ENCODE measurements at places on chromosomes 12 and 14.

DNA sequence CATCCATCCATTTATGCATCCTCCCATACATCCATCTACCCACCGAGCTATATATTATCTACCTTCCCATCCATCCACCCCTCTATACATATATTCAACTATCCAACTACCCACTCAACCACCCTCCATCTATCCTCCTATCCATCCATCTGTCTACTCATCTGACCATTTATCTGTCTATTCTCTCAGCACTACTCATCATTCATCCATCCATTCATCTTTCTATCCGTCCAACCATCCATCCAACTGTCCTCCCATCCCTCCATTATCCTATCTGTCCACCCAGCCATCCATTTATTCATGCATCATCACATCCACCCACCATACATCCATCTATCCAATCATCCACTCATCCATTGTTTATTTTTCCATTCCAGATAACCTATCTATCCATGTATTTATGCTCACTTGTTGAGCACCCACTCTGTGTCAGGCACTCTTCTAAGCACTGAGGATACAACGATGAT lies 11.5 kb downstream of the ASB2 start:
- no peak overlapping the region for H3K27ac ChIP-seq
- no peak for DNase-seq
- peaks cover 4% of the 10 kb centered on the region for H3K4me1 ChIP-seq
- no peaks in the 10 kb centered on the region for H3K27me3 ChIP-seq
- H3K36me3 ChIP-seq = no peaks in the 10 kb centered on the region
- H3K4me3 ChIP-seq = no peak overlapping the region

- H3K36me3 ChIP-seq = no peaks in the 10 kb centered on the region
- H3K4me1 ChIP-seq = peaks cover 26% of the 10 kb centered on the region
These were observed 46.6 kb downstream of the PRIMA1 start for GRCh38 chr14:93741556-93742230.

- no peaks in the 10 kb centered on the region for H3K4me1 ChIP-seq
- no peaks in the 10 kb centered on the region for H3K27me3 ChIP-seq
- H3K4me3 ChIP-seq = no peak overlapping the region
- H3K27ac ChIP-seq = peak overlapping the region; percentile 33
These were observed 126.9 kb upstream of the PRICKLE1 start for GRCh38 chr12:42716491-42716891.

- peak; percentile 91 for DNase-seq
- peak overlapping the region; percentile 47 for H3K27ac ChIP-seq
- H3K4me3 ChIP-seq = peak overlapping the region; percentile 82
- peaks cover 2% of the 10 kb centered on the region for H3K4me1 ChIP-seq
- no peaks in the 10 kb centered on the region for H3K27me3 ChIP-seq
These were observed 7.2 kb upstream of the ANKRD9 start for GRCh38 chr14:102516531-102517391.

GRCh38 chr14:22464422-22465142 lies 124.4 kb downstream of the DAD1 start:
- H3K36me3 ChIP-seq = no peaks in the 10 kb centered on the region
- H3K4me3 ChIP-seq = no peak overlapping the region
- no peak for DNase-seq
- H3K27me3 ChIP-seq = peaks cover 23% of the 10 kb centered on the region
- peaks cover 5% of the 10 kb centered on the region for H3K4me1 ChIP-seq

DNA sequence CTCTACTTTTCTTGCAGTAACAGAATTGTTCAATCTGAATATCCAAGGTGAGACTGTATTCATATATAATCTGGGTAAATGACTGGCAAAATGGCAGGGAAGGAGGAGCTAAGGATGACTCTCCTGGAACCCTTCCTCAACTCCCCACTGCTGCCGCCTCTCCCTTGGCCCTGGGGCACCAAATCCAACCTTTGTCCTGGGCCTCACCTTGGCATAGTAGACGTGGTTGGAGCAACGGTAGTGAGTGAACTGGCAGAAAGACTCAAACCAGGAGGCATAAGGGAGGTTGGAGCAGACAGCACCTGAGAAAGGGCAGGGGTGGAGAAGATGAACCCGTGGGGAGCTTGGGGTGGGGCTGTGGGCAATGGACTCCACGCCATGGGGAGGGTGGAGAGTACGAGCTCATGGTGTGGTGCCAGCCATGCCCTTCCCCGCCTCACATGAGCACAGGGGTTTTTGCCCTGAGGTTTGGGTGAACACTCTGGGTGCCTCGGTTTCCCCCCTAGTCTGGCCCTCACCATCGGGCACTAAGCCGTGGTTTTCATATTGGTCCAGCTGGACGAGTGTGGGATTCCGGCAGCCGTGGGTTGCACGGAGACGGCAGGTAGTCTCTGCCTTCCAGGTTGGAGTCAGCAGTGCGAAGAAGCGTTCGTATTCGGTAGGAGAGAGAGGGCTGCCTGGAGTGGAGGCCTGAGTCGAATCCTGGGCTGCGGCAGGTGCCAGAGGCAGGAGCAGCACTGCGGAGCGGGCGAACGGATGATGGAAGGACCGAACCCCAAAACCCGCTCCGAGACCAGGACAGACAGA lies 753 bp downstream of the ACRBP start:
- DNase-seq = no peak
- H3K36me3 ChIP-seq = peaks cover 23% of the 10 kb centered on the region
- H3K4me3 ChIP-seq = peak overlapping the region; percentile 61
- H3K4me1 ChIP-seq = peaks cover 13% of the 10 kb centered on the region
- H3K27ac ChIP-seq = no peak overlapping the region

DNA sequence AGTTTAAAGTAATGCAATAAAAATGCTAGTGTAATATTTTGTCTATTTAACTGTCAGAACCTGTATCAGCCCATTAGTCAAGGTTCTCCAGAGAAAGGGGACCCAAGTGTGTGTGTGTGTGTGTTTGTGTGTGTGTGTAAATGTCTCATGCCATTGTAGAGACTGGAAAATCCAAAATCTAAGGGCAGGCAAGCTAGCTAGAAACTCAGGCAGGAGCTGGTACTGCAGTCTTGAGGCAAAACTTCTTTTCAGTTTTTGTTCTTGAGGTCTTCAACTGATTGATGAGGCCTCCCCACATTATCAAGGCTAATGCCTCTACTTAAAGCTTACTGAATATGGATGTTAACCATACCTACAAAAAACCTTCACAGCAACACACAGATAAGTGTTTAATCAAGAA lies 126.7 kb downstream of the PRKD1 start:
- no peaks in the 10 kb centered on the region for H3K36me3 ChIP-seq
- no peaks in the 10 kb centered on the region for H3K27me3 ChIP-seq
- no peak overlapping the region for H3K4me3 ChIP-seq
- H3K4me1 ChIP-seq = no peaks in the 10 kb centered on the region

DNA sequence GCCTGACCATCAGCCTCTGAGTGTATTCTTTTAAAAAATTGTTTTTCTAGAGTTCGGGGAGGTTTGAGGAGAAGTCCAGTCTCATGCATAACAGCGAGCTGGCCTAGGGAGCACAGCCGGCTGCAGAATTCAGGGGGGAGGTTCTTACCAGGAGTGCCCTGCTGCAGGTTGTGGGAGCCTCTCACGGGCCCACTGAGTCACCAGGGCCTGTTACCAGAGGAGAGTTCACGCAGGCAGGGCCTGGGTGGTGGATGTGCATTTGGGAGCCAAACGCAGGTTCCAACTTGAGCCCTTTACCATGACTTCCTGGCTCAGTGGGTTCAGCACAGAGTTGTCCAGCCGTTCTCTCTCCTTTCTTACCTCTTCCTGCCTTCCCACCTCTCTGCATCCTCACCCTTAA lies 14.4 kb downstream of the CD9 start:
- H3K4me1 ChIP-seq = peaks cover 34% of the 10 kb centered on the region
- H3K27me3 ChIP-seq = no peaks in the 10 kb centered on the region
- no peak overlapping the region for H3K4me3 ChIP-seq
- DNase-seq = no peak
- no peaks in the 10 kb centered on the region for H3K36me3 ChIP-seq

- H3K27me3 ChIP-seq = no peaks in the 10 kb centered on the region
- peaks cover 24% of the 10 kb centered on the region for H3K4me1 ChIP-seq
- no peak overlapping the region for H3K27ac ChIP-seq
- H3K36me3 ChIP-seq = no peaks in the 10 kb centered on the region
These were observed 25.5 kb downstream of the CLEC1A start for GRCh38 chr12:10073261-10073660.

GRCh38 chr14:24422694-24423601 lies 6.5 kb downstream of the CBLN3 start:
- H3K27me3 ChIP-seq = no peaks in the 10 kb centered on the region
- H3K4me3 ChIP-seq = no peak overlapping the region
- peaks cover 29% of the 10 kb centered on the region for H3K4me1 ChIP-seq
- H3K36me3 ChIP-seq = no peaks in the 10 kb centered on the region

GRCh38 chr12:65638324-65638723 lies 186.0 kb upstream of the HMGA2 start:
- no peak overlapping the region for H3K4me3 ChIP-seq
- H3K27ac ChIP-seq = no peak overlapping the region
- H3K4me1 ChIP-seq = peaks cover 19% of the 10 kb centered on the region
- no peaks in the 10 kb centered on the region for H3K27me3 ChIP-seq
- no peak for DNase-seq
- H3K36me3 ChIP-seq = no peaks in the 10 kb centered on the region

DNA sequence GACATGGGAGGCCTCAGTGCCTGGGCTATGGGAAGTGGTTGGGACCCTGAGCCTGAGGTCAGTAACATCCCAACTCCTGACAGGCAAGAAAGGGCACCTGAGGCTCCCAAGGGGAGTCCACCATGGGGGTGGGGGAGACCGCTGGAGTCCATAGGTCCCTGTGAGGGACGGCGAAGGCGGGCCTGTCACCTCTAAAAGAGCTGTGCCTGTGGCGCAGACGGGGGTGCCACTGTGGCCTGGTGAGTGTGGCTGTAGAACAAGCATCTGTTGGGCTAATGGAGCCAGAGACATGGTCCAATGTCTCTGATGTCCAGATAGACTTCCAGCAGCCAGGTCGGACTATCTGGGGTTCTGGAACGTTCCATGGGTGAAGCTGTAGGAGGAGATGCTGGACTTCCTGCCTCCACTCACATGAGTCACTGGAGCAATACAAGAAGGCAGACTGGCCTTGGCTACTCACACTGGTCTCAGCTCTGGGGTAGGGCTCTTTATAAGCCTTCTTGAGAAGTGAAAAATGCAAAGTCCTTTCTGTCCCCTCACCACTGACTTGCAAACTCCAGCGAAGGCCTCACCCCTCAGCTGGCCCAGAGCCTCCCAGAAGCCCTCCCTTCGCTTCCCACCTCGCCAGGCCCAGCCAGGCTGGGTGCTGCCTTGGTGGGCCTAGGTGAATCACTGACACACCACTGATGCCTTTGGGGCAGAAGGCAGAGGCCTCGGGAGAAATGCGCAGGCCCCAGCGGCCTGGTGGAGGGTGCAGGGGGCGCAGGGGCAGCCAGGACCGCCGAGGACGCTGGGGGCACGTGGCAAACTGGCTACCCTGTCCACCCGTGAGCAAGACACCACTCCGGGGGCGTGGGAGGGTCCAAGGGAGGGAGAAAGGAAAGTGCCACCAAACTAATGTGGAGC lies 1.1 kb upstream of the TRAF3 start:
- peak overlapping the region; percentile 97 for H3K27ac ChIP-seq
- peaks cover 30% of the 10 kb centered on the region for H3K4me1 ChIP-seq
- H3K27me3 ChIP-seq = no peaks in the 10 kb centered on the region
- no peak for DNase-seq

GRCh38 chr14:60925286-60925685 lies 55.6 kb downstream of the TRMT5 start:
- H3K4me3 ChIP-seq = no peak overlapping the region
- no peak overlapping the region for H3K27ac ChIP-seq
- H3K27me3 ChIP-seq = no peaks in the 10 kb centered on the region

- H3K27me3 ChIP-seq = peaks cover 5% of the 10 kb centered on the region
- no peak for DNase-seq
- H3K4me3 ChIP-seq = no peak overlapping the region
- H3K27ac ChIP-seq = no peak overlapping the region
- no peaks in the 10 kb centered on the region for H3K4me1 ChIP-seq
These were observed 242.9 kb downstream of the CHST11 start for GRCh38 chr12:104699489-104700190.

GRCh38 chr12:79006306-79006705 lies 141.7 kb downstream of the SYT1 start:
- H3K4me1 ChIP-seq = no peaks in the 10 kb centered on the region
- no peaks in the 10 kb centered on the region for H3K36me3 ChIP-seq
- H3K4me3 ChIP-seq = no peak overlapping the region
- H3K27me3 ChIP-seq = no peaks in the 10 kb centered on the region
- H3K27ac ChIP-seq = no peak overlapping the region

- H3K27me3 ChIP-seq = no peaks in the 10 kb centered on the region
- H3K27ac ChIP-seq = no peak overlapping the region
- H3K4me1 ChIP-seq = peaks cover 15% of the 10 kb centered on the region
- H3K36me3 ChIP-seq = no peaks in the 10 kb centered on the region
These were observed 127.4 kb downstream of the CACNA1C start for GRCh38 chr12:2179953-2180736.

GRCh38 chr12:120350576-120351350 lies 18.2 kb downstream of the MSI1 start:
- H3K36me3 ChIP-seq = peaks cover 15% of the 10 kb centered on the region
- no peak overlapping the region for H3K27ac ChIP-seq
- H3K4me3 ChIP-seq = no peak overlapping the region
- H3K27me3 ChIP-seq = no peaks in the 10 kb centered on the region
- DNase-seq = no peak

DNA sequence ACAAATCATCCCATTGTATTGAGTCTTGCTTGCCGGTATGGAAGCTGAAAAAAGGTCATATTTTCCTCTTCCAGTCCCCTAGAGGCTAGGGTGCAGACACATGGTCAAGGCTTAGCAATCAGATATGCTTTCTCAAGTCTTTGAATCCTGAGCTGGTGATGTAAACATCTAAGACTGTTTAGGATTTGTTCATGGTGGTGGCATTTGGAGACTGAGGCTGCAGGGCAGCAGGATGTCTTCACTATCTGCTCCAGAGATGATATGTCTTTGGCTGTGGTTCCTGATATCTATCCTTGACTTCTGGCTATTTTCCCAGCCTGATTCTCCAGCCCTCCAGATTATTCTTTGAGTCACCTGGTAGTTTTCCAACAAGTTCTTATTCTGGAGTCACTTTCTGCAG lies 50.5 kb upstream of the DACT1 start:
- no peaks in the 10 kb centered on the region for H3K27me3 ChIP-seq
- no peak for DNase-seq
- no peak overlapping the region for H3K4me3 ChIP-seq
- peak overlapping the region; percentile 43 for H3K27ac ChIP-seq
- peaks cover 23% of the 10 kb centered on the region for H3K4me1 ChIP-seq

DNA sequence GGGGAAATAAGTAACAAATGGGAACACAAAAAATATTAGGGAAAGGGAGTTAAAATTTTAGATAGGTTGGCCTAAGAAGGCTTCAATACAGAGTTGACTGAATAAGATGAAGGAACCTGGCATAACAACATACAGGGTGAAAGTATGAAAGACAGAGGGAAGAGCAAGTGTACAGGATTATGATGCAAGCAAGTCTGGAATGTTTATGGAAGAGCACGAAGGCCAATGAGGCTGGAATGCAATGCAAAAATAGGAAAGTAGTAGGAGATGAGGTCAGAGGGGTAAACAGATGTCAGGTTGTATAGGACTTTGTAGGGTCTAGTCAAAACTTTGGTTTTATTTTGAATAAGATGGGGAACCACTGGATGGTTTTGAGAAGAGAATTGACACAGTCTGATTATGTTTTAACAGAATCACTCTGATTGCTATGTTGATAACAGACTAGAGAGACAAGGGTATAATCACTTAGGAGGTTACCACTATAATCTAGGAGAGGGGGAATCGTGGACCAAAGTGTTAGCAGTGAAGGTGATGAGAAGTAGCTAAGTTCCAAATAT lies 96.8 kb downstream of the OSBPL8 start:
- no peak for DNase-seq
- no peak overlapping the region for H3K4me3 ChIP-seq
- peaks cover 13% of the 10 kb centered on the region for H3K4me1 ChIP-seq
- H3K36me3 ChIP-seq = peaks cover 1% of the 10 kb centered on the region
- no peaks in the 10 kb centered on the region for H3K27me3 ChIP-seq
- no peak overlapping the region for H3K27ac ChIP-seq

GRCh38 chr12:105761075-105761474 lies 377.7 kb downstream of the NUAK1 start:
- no peaks in the 10 kb centered on the region for H3K36me3 ChIP-seq
- no peaks in the 10 kb centered on the region for H3K27me3 ChIP-seq
- peaks cover 19% of the 10 kb centered on the region for H3K4me1 ChIP-seq
- H3K4me3 ChIP-seq = no peak overlapping the region
- no peak for DNase-seq
- peak overlapping the region; percentile 37 for H3K27ac ChIP-seq
